ENCODE measurements at places on chromosomes 5 and 9.

GRCh38 chr9:111350556-111350955 is 20.5 kb upstream of the OR2K2 start:
- peak; percentile 22 for DNase-seq

DNA sequence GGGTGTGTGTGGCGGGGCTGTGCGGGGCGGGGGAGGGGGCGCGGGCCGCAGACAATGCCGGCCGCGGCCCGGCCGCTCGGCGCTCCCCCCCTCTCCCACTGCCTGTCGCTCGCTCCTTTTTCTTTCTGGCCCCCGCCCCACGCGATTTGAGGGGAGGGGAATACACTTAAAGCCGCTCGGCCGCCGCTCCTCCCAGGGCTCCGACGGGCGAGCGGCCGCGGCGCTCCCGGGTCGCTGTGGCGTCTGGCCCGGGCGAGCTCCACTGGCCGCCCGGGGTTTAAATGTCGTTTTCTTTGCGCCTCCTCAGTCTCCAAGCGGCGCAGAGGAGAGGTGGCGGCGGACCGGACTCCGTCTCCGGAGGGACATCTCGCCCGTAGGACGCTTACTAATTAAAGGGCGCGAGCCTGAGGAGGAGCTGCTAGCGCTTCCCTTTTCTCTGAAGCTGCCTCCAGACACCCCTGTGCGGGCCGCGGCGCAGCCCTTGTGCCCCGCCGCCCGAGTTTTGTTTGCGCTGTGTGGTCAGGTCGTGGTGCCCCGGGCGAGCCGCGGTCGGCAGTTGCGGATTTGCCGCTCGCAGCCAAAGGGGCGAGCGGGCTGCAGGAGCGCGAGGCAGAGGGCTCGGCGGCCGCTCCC is 1.4 kb downstream of the ZSWIM6 start:
- no peak for DNase-seq

DNA sequence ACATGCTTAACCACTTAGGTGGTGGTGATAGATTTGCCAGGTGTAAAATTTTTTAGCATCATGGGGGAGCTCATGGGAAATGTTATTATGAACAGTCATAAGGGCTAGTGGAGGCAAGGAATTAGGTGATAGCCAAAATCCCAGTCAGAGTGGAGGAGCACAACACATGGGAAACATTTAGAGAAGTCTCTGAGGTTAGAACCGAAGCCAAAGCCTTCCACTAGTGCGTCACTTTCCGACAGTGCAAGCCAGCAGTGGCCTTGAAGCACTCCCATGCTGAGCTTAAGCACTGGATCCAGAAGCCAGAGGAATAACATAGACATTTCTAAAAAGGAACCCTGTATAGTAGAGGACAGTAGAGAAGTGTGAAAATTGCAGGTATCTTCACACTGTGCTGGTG is 101.5 kb upstream of the SNX2 start:
- peak; percentile 13 for DNase-seq

DNA sequence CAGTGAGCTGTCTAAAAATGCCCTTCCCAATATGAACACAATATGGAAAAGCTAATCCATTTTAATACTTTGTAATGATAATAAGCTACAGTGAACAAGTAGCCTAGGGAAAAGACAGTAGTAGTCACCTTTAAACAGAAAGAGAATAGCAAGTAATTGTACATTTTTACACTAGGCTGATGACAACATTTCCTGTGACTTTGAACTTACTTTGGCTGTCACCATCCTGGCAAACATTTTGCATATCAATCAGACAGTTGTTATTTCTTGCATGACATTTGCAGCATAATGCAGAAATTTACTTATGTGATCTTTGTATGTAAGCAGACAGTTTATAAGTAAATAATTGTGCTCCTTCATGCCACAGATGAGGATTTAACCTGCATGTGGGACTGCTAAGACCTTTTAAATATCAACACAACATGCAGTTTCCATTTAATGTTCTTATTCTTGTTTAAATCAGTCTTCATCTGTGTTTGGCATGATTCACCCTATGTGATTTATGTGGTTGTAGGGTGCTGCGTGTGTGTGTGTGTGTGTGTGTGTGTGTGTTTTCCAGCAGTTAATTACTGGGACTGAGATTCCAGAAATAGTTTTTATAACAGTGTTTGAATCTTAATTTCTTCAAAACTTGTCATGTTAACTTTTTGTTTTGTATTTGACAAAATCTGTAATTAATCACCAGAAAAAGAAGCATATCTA is 997.1 kb upstream of the ARRDC3 start:
- peak; percentile 40 for DNase-seq

- DNase-seq, result no peak
These were observed 42.2 kb downstream of the C9orf153 start for GRCh38 chr9:86217076-86217755.

- DNase-seq, result no peak
These were observed 2.3 kb downstream of the EFNA5 start for GRCh38 chr5:107668154-107669095.

GRCh38 chr9:79490657-79491248 is 81.0 kb upstream of the TLE4 start:
- DNase-seq, result no peak

DNA sequence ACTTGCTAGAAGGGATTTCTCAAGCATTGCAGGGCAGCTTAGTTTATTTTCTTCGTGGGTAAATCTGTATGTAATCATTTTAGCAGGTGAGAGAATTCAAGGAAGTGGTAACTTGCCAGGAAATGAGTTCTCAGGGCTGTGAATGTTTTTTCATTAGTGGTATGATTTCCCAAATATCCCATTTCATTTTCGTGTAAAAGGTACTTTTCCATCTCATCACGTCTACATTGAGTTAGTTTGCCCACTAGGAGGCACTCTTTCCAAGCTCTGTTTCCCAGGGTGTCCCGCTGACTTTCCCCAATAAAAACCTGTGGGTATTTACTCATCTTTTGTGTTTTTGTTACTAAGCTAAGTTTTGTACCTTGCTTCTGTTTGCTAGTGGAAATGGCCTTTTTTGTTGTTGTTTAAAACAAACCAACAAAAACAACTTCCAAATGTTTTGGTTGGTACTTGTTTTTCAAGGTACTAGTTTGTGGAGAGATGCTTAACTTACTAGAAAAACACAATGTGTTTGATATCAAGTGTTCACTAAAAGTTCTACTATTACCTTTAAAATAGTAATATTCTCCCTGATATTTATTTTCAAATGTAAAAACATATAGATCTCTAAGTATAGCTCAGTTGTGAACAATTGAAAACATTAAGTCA is 373.6 kb downstream of the ADGRV1 start:
- peak; percentile 78 for DNase-seq

DNA sequence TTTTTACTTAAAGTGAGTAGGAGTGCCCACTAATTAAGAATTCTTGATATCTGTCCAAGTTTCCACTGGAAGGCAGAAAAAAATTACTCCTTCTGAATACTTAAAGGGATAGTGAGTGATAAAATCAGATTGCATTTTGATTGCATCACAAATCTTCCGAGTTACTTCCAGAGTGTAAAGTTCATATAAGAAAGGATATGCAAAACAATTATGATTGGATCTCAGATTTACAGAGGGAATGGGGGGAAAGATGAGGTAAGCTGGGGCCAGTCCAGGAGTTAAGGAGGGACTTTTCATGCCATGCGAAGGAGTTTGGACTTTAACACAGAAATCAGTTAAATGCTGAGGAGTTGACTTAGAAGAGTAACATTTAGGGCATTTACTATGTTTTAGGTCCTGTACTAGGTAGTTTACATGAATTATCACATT is 9.3 kb upstream of the RNF145 start:
- DNase-seq, result peak; percentile 83

DNA sequence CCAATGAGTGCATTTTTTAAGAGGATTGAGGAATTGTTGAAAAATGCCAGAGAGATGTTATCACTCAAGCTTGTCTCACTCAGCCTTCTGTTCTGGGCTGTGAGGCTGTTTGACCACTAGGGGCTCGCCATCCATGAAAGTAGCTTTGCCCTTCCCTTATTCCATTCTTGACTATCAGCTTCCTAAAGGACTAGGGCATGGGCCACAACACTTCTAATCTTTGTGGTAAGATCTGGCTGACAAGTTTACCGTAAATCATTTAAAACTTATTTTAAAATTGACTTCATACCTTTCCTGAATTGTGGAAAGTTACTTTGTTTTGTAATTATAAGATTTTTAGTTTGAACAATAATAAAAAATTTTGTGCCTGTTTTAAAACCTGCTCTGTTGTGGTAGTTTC is 49.5 kb downstream of the TJP2 start:
- DNase-seq, result peak; percentile 76

GRCh38 chr5:100676817-100677631 is 141.8 kb downstream of the FAM174A start:
- peak; percentile 84 for DNase-seq

DNA sequence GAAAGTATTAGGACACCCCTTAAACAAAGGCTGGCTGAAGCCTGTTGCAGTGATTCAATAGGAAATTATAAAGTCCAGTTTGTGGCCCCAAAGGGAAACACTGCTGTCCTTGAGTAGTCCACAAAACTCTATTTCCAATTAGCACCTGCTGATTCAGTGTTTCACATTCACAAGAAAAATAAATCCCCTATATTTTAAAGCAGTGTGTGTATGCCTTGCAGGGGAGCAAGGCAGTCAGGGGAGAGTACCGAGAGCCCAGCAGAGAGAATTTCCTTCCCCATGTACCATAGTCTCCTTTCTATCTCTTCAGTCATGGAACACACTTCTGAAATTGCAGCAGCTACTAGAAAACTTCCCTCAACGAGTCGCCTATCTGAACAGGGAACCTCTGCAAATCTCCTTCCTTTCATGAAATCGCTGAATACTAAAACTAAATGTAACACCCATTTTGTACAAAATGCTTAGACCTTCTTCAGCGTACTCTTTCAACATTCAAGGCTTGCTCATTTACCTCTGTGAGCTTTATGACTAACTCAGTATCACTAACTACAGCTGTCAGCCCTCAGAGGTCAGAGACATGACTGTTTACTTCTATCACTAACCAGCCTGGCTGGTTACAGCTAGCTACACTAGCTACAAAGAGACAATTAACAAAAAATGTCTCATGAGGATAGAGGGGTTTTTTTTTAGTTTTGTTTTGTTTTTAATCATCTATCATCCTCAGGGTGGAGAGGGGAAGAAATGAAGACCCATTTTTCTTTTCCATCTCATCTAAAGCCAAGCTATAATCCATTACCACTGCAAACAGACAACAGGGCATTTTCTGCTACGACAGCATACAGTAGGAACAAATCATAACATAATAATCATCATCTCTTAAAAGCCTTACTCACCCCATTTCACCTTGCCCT is 188.7 kb downstream of the EBF1 start:
- DNase-seq, result peak; percentile 5

DNA sequence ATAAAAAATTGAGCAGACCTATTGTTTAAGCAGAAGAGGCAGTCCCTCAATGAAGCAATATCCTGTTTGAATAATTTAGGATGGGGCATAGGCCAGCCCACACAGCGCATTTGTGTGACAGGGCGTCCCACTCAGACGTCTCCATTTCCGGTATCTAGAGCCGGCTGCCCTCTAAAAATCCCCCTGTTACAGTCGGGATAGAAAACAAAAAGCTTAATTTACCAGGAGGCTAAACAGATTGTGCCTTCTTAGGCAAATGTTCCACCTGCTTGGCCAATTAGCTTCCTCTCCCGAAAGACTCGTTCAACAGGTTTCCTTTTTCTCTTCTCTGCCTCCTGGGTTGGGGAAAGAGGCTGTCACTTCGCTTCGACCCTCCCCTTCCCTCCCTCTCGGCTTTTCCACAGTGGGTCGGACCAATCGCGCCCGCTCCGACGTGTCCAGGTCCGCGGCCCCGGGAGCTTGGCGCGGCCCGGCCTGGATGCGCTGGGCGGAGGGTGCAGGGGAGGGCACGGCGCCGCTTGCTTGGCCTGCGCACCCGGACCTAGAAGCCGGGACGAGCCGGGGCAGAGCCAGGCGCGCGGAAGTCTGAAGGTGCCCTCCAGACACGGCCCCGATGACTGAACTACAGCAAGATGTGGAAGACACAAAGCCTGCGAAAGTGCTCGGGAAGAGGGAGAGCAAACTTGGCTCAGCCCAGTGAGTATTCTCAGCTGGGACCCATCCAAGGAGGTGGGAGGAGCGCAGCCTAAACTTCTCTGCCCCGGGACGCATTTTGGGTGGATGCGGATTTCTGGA is at the start of gene GRAMD2B:
Gene GRAMD2B, plus strand, starts transcription at position 416 of the 795 bp plus-strand sequence. Its CDS starts 198 bp downstream, at position 614.
- DNase-seq, result peak; percentile 83

DNA sequence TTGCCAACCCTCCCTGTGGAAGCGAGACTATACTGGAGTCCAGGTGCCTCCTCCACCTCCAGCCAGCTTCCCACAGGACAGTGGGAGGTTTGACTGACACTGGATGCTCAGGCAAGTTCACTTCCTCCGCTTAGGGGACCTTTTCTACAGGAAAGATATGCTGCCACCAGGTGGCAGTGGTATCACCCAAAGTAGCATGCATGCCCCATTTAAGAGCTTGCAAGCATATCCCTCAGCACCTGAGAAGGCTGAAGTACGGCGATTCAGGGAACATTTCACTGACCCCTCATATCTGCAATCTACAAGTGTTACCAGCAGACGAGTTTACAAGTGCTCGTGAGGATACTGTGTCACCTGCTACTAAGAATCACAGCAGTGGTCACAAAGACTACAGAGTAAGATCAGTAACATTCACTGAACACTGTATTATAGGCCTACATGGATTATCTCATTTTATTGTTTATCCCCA is 75.5 kb downstream of the KLHL3 start:
- DNase-seq, result peak; percentile 79

- DNase-seq, result no peak
These were observed 90.3 kb upstream of the CCNH start for GRCh38 chr5:87503004-87503403.

GRCh38 chr5:150576449-150576949 is 64.0 kb upstream of the SYNPO start:
- DNase-seq, result no peak

GRCh38 chr5:132219981-132220380 is 7.7 kb downstream of the P4HA2 start:
- no peak for DNase-seq

DNA sequence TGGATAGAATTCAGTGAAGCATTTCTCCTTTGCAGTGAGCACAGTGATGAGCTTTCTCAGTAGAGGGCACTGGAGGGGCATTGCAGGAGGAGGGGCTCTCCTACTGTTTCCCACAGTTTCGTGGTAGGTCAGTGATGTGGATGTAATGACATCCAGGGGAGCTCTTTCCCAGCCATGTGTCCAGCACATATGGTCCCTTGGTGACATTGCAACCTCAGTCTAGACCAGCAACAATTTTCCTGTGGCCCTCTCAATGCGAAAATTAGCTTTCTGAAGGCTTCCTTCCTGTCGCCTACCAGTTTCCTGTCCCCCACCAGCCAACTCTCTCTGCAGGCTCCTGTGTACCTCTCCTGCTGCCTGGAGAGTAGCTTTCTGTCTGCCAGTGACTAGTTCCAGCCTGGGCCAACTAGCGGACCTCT is 6.9 kb upstream of the PDCL start:
- no peak for DNase-seq

DNA sequence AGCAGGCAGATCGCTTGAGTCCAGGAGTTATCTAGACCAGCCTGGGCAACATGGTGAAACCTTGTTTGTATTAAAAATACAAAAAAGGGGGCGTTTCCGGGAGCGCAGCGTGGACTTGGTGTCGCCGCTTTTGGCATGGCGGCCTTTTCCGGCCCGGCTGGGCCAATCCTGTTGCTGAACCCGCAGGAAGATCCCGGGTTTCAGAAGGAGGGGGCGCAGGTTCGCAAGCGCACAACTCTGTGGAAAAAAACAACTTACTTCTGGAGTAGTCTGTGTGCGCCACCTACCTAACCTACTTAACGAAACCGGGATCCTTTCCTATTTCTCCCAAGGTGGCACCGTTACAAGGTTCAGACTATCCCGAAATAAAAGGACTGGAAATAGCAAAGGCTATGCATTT is 198.6 kb downstream of the MSX2 start:
- DNase-seq, result no peak

Data from fibroblast of lung (primary cell).